ENCODE measurements at places on chromosomes 2 and 18.

DNA sequence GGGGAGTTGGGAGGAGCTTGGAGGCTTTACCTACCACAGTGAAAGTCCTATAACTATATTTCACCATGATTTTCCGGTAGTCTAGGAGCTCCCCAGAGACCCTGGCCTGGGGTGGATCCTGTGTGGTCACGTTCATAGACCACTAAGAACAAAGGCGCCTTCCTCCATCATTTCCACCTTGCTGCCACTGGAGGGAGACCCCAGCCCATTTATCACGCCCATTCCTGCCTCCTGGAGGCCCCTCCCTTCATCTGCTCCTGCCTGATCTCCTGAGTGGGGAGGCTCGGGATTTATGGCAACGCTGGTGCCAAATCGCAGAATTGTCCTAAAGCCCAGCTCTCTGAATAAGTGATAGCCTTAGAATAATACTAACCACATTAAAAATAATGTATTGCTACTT lies 507.6 kb upstream of the SPHKAP start:
- DNase-seq, result no peak

DNA sequence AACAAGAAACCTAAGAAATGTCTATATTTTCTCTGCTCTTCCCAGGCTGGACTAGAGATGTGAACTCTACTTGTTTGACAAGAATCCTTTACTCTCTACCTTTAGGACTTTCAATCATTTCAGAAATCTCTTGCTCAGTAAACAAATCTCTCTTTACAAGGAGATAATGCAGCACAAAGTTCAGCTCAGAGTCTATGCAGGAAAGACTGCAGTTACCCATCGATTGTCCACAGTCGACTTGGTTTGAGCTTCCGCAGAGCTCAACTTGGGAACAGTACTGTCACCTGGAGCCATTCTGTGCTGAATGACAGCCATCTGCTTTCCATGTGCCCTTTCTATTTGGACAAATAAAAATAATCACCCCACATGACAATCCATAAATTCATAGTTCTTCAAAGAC lies 259.7 kb upstream of the STON1 start:
- no peak for DNase-seq

DNA sequence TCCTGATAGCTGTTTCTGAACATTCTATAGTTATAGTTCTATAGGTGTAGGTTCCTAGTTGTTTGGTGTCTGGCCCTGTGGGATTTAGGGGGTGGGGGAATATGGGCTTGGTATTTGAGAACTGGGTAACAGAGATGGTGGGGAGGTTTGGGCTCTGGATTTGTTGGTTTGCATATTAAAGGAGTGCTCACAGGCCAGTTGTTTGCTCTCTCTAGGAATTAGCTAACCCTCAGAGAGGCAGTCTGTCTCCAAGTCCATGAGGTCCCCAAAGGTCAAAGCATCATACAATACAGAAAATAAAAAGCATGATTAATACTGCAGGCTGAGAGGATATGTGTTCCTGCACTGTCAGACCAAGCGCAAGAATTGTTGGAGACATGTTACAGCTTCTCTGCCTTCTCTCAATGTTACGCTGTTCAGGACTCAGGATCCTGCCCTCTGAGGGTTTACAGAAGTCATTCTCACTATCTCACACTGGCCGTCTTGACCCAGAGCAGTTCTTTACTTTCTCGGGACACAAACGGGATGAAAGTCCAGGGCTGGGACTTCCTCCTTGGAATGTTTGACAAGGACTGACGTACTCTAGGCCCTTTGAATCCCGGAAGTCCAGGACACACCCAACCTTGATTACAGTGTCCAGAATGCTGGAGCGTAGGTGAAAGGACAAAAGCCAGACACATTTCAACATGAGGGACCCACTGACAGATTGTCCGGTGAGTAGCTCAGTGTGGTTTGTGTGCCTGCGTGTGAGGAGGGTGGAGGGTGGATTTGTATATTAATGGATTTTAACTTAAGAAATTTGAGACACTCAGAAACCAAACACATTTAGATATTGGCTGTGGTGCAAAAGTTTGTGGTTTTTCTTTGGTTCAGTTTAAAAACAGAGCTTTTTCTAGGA lies at the start of gene NOSTRIN:
Gene NOSTRIN, plus strand, starts transcription at position 677 of the 898 bp plus-strand sequence. Its CDS starts 10 bp downstream, at position 687.
- DNase-seq, result no peak

DNA sequence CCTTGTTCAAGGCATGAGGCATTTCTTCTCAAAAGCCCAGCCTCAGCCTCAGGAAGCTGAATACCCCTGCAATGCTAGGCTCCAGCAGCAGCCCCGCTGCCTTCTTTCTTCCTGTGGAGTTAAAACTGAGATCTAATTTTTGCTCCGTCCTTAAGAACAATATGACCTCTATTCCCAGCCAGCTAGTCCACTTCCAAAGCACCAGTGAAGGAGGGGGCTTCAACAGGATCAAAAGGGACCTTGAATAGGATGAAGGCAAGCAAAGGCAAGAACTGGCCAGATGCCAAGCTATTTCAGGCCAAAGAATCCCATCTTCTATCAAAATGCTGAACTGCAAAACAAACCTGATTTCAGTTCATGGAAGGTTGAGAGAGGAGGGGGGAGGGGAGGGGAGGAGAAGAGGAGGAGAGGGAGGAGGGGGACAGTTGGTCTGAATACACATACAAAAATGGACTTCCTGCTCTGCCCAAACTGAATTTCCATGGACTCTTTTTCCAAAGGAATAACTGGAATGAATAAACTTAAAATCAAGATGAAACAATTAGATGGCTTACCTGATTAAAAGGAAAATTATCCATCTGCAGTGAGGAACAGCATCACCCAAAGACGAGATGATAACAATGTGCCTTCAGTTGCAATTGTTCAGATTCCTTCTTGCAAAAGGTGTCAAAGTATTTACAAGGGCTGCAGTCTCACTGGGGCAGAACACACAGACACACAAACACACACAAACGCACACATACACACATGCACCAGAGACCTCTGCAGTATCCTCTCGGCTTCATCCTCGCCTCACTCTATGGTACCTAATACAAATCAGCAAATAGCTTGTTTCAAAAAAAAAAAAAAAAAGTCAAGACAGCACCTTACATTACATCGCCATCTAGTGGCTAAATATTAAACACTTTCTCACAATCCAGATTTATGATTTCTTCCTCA lies at the start of gene SCN1A:
Gene SCN1A, minus strand, starts transcription at position 804 of the 939 bp plus-strand sequence. CDS start 54,399 bp downstream, outside the sequence.
- no peak for DNase-seq

DNA sequence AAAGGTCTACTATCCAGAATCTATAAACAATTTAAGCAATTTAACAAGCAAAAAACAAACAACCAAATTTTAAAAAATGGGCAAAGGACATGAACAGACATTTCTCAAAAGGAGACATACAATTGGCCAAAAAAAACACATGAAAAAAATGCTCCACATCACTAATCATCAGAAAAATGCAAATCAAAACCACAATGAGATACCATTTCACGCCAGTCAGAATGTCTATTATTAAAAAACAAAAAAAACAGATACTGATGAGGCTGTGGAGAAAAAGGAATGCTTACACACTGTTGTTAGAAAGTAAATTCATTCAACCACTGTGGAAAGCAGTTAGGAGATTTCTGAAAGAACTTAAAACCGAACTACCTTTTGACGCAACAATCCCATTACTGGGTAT lies 66.4 kb upstream of the SESTD1 start:
- no peak for DNase-seq

DNA sequence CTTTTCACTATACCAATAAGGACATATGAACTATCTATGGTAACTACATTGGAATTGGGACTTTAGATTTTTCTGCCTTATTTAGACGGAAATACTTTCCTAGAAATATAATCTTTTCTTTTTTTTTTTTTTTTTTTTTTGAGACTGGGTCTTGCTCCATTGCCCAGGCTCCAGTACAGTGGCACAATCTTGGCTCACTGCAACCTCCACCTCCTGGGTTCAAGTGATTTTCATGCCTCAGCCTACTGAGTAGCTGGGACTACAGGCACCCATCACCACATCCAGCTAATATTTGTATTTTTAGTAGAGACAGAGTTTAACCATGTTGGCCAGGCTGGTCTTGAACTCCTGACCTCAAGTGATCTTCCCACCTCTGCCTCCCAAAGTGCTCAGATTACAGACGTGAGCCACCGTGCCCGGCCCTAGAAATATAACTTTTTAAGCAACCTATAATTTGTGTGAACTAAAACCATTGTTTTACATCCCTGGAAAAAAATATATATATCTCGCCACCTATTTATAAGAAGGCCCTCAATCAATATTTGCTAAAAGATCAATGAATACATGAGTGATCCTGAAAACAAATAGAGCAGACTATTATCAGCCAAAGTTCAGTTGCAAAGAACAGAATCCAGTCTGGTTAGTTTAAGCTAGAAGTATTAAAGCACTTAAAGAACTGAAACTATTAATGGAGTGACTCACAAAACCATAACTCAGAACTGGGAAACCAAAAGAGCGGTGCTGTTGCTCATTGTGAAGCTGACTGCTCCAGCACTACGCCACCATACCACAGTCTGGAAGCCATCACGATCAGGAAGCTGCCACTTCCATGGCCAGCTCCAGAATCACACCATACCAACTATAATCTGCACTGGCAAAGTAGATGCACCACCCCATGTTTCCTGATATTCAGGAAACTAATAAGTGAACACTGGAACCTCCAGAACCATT lies 8.4 kb upstream of the HNRNPLL start:
- DNase-seq, result peak; percentile 38

GRCh38 chr2:150484461-150485021 lies 2.9 kb downstream of the RND3 start:
- no peak for DNase-seq

GRCh38 chr2:100272841-100273329 lies 49.4 kb downstream of the LONRF2 start:
- no peak for DNase-seq

DNA sequence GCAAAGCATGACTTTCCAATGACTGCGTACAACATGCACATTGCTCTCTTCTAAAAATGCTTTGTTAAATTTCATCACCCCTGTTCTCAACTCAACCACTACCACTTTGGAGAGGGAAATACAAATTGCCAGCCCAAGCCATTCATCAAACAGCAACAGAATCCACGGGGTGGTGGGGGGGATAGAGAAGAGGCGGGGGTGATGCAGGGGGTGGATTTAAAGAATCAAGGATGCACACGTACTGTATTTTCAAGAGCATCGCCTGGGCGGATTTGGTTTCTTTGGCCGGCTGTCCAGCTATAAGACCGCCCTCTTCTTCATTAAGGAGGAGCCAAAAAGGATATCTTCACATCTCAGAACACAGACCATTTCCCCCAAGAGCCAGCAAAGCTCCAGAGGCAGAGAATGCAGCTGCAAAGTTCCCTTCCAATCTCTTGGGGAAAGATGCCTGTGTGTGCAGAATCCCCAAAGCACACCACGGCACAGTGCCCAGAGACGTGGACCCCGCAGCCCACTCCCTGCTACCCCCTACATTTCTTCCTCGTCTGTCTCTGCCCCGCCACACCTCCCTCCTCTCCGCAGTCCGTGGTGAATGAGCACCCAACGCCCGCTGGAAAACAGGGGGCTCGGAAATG lies 977 bp downstream of the SLC8A1 start:
- no peak for DNase-seq

DNA sequence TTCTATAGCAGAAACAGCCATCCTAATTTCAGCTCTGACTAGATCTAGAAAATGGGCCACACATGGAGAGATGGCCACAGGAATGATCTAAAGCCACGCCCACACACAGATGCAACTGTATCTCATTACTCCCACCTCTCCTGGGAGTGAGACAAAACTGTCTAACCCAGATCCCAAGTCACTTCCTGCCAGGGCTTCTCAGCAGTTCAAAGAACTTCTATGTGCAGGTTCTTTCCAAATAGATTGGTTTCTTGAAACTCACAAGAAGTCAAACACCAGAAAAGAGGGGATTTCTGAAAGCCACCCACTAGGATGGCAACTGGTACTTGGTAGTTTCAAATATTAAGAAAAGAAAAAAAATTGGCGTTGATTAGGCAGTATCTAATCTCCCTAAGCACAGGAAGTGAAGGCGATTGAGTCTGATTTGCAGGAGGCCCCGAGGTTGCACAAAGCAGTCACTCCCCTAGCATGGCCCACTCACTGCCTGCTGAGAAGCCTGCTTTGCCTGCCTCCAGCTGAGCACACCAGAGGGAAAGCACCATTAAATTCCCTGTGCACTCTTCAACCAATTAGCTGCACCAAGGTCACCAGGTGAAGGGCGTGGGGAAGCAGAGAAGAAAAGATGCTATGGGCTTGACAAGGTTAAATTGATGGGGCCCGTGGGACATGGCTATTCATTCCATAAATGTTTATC lies 51.1 kb downstream of the PAPOLG start:
- peak; percentile 62 for DNase-seq

DNA sequence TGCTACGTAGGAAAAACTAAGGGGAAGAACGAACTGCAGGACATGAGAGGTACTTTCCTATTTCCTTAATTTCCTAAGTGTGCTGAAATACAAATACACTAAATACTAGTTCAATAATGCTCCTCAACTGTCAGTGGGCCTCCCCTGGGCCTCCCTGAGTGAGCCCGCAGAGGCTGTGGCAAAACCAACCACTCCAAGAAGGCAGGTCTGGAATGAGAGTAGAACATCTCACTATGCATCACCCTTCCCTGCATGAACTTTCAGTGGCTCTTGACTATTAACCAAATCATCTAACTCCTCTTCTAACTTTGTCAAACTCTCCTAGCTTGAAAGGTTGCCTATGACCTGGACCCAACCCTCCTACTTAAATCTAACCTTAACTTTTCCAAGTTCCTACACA lies 84.6 kb downstream of the THADA start:
- DNase-seq, result no peak

DNA sequence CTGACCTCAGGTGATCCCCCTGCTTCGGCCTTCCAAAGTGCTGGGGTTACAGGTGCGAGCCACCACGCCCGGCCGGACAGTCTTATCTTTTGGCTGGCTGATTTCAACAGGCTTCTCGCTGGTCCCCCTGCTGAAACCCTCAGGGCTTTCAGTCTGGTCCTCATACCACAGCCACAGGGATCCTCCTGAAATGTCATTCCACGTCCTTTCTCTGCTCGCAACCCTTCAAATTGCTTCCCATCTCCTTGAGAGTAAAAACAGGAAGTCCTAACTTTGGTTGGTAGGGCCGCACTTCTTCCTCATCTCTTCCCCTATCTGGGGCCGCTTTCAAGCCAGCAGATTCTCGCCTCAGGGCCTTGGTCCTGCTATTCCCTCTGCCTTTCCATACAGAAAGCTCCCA lies 1.4 kb upstream of the CAB39 start:
- no peak for DNase-seq

- no peak for DNase-seq
Observed at GRCh38 chr18:57242285-57242684, 95.4 kb downstream of the BOD1L2 start.

DNA sequence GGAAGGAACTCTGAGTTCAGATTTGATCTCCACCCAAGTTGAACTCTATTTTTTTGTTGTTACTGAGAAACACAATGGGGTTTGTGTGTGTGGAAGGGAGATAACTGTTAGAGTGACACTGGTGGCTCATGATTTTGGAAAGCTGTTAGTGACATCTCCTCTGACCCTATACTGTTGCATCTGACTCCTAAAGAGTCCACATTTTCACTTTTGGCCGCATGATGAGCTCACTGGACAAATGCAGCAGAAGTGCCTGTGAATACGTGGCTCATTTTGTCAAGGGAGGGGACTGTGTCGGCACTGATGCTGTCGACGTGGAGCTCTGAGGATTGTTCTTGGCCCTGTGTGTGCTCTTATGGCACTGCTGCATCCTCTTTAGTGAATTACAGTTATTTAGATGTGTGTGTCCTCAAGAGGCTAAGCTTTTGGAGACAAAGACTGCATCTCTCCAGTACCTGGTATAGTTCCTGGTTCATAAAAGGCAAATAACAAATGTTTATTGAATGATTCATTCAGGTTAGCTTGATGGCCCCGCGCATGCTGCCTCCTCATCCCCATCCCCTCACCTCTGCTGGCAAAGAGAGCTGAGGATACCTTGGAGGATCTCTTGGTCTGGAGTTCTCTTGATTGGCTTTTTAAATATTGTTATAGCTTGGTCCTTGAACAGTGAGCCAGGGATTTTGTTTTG lies 135.4 kb downstream of the PHLPP1 start:
- DNase-seq, result no peak

GRCh38 chr18:46278481-46279465 lies 174.6 kb downstream of the HAUS1 start:
- DNase-seq, result no peak

Measured in activated naive CD4-positive, alpha-beta T cell treated with Interleukin-2 at 50 U/mL for 16 hours (primary cell).